Stimulated activated CD4-positive, alpha-beta T cell treated with anti-CD3 and anti-CD28 coated beads, Interleukin-2, amount 100 ng/mL, for 48 hours (primary cell): ENCODE measurements at places on chromosomes 13 and 19.

DNA sequence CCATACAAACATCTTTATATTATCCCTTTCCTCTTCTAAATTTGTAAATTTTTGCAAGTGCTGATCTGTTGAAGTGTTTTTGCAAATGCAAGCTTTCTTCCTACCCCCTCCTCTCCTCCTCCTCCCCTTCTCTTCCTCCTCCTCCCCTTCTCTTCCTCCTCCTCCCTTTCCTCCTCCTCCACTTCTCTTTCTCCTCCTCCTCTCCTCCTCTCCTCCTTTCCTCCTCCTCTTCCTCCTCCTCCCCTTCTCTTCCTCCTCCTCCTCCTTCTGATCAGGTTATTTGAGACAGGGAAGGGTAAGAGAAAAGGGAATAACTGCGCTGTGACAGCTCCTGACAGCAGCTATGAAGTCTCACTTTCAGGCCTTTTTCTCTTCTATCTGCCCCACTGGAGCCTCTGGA is 8.9 kb downstream of the TNFSF13B start:
- DNase-seq = no peak

DNA sequence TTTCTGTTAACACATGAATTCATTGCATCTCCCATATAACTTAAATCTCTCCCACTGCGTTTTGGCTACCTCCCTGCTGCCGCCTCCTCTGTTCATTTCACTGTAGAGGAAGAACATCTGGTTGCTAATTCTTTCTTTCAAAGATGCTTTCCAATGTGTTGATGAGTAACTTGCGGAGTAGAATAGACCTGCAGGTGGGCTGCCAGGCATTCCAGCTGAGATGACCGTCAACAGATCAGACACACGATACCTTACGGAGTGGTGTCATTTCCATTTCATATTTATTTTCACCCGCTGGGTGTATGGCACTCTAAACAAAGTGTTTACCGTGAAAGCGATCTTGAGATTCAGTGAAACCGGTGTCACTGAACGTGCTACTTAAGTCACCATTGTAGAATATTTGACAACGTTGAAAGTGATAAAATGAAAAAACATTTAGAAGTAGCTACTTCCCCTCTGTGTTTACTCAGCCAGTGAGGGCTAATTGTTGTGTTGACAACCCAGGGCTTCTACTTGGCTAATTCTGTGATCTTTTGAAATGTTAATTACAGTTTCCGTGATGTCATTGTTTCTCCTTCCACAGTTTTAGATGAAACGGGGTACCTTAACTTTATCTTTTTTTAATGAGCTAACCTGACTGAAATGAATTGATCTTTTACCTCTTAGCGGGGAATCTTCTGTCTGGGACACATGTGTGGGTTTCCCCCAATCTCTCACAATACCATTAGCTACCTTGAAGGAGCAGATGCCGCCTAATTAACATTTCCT is 228.5 kb upstream of the ARGLU1 start:
- no peak for DNase-seq

GRCh38 chr13:79810669-79811068 is 329.7 kb downstream of the NDFIP2 start:
- DNase-seq = no peak

- no peak for DNase-seq
Measured at GRCh38 chr13:59962343-59962742, 201.4 kb downstream of the DIAPH3 start.

- DNase-seq = no peak
Measured at GRCh38 chr19:39296906-39297305, 699 bp downstream of the IFNL1 start.

DNA sequence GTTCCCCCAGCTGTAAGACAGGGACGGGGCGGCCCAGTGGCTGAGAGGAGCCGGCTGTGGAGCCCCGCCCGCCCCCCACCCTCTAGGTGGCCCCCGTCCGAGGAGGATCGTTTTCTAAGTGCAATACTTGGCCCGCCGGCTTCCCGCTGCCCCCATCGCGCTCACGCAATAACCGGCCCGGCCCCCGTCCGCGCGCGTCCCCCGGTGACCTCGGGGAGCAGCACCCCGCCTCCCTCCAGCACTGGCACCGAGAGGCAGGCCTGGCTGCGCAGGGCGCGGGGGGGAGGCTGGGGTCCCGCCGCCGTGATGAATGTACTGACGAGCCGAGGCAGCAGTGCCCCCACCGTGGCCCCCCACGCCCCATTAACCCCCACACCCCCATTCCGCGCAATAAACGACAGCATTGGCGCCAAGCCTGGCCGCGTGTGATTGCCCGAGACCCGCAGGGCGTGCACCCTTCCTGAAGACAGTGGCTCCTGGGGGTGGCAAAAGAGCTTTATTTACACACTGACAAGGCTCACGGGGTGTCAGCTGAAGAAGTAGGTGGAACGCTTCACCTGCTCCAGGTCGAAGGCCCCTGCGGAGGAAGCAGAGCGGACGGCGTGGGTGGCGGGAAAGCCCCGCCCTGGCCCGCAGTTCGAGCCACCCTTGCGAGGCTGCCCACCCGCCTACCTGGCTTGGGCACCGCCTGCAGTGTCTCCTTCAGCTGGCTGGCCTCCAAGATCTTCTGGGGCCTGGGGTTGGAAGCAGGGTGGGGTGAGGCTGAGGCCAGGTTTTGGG is 16.4 kb downstream of the POLRMT start:
- no peak for DNase-seq

- DNase-seq = no peak
Measured at GRCh38 chr19:19268453-19269385, 4.4 kb downstream of the TM6SF2 start.

DNA sequence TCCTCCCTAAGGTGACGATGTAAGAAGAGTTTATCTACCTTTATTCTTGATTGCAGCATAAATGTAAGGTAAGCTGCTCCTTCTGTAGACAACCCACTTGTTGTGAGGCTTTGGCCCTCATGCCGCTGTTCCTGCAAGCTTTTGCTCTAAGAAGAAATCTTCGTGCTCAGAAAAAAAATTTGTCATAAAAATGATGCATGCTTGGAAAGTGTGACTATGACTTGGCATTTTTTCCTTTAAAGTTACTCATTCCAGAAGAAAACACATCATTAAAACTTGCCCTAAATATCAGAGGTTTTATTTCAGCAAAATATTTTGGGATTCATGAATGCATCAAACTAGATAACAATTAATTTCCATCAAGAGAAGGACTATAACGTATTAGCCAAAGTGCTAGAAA is 39.8 kb downstream of the KCTD12 start:
- no peak for DNase-seq

- DNase-seq = no peak
Measured at GRCh38 chr19:48308631-48309586, 16.4 kb upstream of the EMP3 start.

GRCh38 chr19:13838435-13839129 is 38.4 kb upstream of the NANOS3 start:
- no peak for DNase-seq

DNA sequence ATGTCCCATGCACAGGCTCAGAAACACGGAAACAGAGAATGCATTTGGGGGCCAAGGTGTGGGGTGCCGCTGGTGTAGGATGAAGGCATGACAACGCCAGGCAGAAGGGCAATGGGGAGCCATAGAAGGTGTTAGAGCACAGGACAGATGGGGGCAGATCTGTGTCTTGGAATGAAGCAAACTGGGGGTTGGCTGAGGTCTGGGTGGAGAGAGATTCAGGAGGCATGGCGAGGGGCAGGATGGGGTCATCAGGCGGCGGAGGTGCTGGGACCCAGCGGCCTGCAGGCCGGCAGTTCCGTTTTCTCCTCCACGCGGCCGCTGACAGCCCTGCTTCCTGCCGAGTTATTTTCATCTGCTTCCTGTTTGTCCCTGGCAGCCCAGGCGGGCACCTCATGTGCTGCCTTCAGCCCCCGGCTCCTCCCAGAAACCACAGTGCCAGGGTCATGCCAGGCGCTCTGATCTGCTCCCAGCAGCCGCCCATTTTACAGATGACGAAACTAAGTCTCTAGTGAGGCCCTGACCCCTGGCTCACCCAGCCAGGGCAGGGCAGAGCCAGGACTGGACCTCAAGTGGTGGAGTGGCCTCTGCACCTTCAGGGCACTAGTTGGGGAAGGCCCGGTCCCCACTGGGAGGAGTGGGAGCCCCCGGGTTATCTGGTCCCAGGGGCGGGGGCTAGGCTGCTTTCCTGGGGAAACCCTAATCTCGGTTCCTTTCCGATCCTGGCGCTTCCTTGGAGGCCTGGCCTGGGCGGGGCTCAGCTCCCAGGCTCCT is 2.2 kb downstream of the ARHGAP45 start:
- DNase-seq = no peak

DNA sequence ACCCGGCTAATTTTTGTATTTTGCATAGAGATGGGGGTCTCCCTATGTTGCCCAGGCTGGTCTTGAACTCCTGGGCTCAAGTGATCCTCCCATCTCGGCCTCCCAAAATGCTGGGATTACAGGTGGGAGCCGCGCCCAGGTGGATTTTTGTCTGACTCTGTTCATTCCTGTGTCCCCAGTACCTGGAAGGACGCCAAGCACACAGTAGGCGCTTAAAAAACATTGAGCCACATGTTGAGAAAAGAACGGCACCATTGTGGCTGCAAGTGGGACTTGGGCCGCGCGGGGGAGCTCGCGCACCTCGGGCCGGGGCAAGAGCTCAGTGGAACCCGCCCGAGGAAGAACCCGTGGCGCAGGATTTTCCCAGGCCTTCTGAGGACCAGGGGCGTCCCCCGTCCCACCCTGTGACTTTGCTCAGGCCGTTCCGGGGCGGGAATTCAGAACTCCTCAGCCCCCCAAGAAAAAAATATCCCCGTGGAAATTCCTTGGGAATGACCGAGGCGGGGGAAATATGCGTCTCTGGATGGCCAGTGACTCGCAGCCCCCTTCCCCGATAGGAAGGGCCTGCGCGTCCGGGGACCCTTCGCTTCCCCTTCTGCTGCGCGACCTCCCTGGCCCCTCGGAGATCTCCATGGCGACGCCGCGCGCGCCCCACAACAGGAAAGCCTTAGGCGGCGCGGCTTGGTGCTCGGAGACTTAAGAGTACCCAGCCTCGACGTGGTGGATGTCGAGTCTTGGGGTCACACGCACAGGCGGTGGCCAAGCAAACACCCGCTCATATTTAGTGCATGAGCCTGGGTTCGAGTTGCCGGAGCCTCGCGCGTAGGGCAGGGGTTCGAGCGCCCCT is 1.4 kb upstream of the ICAM1 start:
- peak; percentile 92 for DNase-seq

- DNase-seq = no peak
Measured at GRCh38 chr13:53010374-53011105, 18.1 kb upstream of the OLFM4 start.

DNA sequence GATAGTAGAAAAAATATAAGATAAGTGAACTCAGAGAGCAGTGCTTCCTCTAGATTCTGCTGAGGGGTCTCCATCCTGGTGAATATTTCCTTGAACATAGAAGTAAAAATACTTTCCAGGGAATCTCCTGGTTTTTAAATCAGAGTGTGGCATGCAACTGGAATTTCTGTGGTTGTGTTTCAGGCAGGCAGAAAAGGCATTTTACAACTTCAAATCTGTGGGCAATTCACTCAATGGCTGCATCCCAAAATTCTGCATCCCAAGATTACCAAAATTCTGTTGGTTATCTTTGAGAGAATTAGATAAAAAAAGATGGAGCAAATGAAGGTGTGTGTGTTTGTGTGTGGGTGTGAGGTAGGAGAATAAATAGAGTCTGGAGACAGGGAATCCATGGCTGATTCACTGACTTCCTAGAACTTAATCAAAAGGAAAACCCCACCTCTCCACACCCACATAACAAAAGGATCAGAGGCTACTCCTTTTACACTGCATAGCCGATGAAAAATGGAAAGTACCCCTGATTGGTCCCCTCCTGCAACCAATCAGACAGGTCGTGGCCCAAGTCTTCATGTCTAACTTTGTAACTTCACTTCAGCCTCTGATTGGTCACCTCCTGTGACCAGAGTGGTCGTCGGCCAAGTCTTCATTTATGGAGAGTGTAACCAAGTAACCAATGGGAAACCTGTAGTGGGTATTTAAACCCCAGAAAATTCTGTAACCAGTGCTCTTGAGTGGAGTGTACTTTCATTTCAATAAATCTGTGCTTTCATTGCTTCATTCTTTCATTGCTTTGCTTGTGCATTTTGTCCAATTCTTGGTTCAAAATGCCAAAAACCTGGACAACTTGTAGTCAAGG is 112.8 kb downstream of the DLEU7 start:
- DNase-seq = no peak
